ENCODE measurements at places on chromosomes 1 and 21.

GRCh38 chr1:232274236-232274855 is 355.6 kb downstream of the SIPA1L2 start:
- DNase-seq = no peak

DNA sequence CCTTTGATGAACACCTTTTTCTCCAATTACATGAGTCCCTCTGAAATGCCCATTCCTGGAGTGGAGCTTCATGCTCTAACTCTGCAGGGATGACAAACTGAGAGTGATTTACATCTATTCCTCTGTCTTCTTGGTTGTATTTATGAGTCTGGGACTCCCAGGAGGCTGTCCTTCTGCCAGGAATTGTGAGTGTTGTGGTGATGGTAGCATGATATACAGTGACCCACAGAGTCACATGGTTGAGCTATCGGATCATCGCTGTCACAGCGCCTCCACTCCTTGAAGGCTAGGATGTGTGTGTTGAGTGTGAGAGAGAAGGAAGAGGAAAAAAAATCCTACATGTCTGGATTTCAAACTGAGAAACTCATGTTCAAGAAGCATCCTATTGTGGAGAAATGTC is 163.4 kb upstream of the CACNA1E start:
- no peak for DNase-seq

DNA sequence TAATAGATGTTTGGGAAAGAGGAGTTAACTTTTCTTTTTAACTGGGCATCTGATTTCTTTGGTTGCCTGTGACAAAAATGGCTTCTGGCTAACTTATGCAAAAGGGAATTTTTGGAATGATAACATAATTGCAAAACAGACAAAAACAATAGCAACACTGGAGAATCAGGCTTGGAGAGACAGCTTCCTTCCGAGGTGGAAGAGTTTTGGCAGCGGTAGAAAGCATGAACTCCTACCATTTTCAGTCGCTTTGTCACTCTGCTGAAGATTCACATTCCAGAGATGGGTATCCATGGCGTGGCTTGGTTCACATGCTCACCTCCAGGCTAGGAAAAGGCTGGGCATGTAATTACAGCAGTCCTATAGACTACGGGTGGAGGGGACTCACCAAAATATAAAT is 17.2 kb upstream of the FGGY start:
- DNase-seq = no peak

GRCh38 chr1:4375812-4376211 is 278.6 kb upstream of the AJAP1 start:
- DNase-seq = no peak

GRCh38 chr1:174194461-174194860 is 35.1 kb downstream of the RABGAP1L start:
- no peak for DNase-seq

GRCh38 chr1:155729031-155729898 is 40.4 kb downstream of the DAP3 start:
- DNase-seq = peak; percentile 49

DNA sequence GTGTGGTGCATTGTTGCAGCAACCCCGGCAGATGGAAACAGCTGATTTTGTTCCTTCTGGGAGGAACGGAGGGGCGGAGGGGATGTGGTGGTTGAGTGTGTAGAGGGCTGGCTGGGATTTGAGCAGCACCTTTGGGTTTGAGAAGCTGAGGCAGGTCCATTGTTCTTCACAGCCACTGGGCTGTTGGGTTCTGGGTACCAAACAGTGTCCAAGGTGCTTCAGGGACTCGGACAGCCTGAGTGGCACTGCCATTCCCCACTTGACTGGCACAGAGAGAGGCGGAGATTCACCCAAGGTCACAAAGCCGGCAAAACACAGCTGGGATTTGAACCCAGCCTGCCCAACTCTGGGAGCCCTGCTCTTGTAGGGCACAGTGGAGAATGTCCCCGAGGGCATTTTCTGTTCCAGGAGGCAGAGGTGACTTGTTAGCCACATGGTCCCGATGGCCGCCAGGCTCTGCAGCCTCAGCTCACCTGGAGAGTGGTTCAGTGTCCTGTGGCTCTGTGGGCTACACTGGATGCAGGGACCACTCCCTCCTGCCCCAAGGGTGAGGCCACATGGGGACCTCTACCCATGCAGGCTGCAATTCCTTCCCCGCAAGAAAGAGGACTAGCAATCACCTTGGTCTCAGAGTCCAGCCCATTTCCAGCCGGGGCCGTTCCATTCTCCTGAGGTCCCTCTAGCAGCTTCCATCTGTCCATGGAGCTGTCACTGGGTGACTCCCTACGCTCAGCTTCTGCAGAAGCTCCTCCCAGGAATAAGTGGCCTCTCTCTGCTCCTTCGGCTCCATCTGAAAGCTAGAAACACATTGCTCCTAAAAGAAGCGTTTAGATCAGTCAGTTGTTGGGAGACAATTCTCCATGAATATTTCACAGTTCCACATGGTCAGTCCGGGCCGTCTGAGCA is 31.2 kb upstream of the C1orf174 start:
- no peak for DNase-seq

- DNase-seq = peak; percentile 32
Measured at GRCh38 chr1:177305040-177306018, 134.6 kb downstream of the BRINP2 start.

DNA sequence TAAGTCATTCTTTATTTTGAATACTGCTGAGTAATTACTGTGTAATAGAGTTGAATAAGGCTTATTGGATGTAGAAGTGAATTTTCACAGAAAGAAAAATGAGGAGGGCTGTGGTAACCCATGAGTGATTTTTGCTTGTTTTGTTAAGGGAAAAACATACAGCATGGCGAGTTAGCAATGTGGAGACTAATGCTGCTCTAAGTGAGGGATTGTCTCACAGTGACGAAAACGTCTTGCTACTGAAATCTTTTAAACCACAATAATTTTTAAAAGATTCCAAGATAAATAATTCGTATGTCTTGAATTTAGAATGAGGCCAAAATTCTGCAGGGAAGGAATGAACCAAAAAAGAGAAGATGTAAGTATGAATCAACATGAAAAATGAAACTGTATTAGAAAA is 16.2 kb upstream of the PLA2G4A start:
- no peak for DNase-seq

GRCh38 chr1:211892577-211892976 is 62.0 kb upstream of the LPGAT1 start:
- no peak for DNase-seq

GRCh38 chr1:231053493-231054162 is 13.6 kb upstream of the FAM89A start:
- DNase-seq = peak; percentile 16

DNA sequence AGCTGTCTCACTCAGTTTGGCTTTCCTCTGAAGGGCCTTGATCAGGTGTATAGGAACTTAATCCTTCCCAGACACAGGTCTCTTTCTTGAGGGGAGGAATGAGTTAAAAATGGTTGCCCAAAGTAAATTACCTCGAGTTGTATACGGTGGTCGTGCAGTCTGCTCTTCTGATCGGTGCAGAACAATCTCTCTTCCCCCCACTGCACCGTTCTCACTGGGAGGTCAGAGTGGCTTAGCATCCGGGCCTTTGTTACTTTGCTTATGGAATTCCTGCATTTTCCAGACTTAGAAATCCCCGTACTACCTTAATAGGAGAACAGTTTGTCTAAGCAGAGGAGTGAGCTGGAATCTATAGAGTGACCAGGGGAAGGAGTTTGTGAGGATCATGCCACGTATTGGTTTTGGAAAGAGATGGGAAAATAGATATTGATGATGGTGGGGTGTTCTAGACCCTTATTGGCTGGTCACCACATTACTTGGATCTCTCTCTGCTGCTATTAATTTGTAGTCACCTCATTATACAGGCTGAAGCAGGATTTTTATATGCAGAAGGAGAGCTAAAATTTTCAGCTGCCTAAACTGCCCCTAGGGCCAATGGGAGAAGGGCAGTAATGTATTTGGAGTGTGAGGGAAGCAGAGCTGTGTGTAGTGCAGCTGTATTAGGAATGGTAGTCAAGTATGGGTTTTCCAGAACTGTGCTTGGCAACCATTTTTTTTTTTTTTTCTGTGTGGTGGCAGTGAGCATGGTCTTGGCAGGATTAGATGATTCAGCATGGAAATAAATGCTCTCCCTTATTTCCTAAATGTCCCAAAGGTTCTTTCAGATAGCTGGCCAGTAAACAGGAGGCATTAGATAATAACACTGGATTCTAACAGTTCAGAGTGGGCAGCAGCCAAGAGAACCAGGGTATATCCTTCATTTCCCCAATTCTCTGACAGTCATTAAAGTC is 81.5 kb downstream of the NDUFS5 start:
- DNase-seq = peak; percentile 44

GRCh38 chr1:185916861-185917260 is 182.7 kb downstream of the HMCN1 start:
- no peak for DNase-seq

- DNase-seq = no peak
Measured at GRCh38 chr21:17536381-17536780, 23.5 kb downstream of the CXADR start.

DNA sequence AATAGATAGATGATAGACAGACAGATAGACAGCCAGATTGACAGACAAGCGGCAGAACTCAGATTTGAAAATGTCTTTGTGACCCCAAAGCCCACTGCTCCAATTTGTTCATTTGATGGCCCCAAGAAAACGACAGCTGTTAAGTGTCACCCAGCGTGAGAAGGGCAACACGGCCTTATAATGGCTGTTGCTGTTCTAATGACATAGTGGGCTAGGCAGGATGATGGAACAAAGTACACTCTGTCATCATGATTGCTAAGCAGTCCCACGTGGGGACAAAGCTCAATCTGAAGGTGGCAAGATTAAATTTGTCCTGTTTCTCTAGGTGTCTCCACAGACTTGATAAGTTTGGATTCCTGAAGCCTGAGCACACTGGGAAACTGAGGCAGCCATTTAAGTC is 112.9 kb downstream of the DAB1 start:
- no peak for DNase-seq

DNA sequence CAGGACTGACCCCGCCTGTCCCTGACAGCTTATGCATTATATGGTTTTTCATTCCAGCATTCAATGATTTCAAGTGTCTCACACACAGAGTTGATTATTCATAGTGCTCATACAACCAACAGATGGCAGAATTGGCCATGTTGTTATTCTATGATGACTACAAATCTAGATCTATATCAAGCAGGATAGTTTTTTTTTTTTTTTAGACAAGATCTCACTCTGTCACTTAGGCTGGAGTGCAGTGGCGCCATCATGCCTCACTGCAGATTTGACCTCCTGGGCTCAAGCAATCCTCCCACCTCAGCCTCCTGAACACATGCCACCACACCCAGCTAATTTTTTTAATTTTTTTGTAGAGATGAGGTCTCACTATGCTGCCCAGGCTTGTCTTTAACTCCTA is 40.1 kb upstream of the LRRC8D start:
- DNase-seq = no peak

All from hippocampal formation (tissue), 2 donors.